ENCODE measurements at places on chromosomes 2 and 18. TPM values are rescaled to one million over a fixed set of nuclear protein-coding genes. Genes with fewer than 3 reads are reported as not detected.

DNA sequence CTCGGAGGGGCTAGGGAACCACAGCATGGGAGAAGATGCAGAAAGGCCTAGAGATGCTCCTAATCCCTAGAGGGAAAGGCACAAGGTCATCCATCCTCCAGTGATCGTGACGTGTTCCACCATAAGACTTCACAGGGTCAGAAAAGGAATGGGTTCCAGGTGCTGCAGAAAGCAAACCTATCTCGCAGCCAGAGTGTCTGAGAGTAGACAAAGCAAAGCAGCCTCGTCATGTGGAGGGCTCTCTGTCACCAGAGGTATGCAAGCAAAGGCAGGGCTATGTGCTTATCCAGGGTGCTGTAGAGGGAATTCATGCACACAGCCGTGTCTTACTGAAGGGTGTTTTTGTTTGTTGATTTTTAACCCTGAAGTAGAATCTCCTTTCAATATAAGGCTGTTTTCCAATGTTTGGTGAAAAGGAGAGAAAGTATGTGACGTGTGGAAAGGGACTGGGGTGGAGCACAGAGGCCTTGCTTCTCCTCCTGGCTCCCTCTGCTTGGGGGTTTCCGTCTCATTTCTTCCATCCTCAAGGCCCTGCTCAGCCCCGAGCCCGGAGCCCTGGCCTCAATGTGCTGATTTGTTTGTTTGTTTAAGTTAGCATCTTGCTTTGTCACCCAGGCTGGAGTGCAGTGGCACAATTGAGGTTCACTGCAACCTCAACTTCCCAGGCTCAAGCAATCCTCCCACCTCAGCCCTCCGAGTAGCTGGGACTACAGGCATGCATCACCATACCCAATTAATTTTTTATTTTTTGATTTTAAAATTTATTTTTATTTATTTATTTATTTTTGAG lies 3.0 kb downstream of the GPR55 start:
- no peak for DNase-seq

DNA sequence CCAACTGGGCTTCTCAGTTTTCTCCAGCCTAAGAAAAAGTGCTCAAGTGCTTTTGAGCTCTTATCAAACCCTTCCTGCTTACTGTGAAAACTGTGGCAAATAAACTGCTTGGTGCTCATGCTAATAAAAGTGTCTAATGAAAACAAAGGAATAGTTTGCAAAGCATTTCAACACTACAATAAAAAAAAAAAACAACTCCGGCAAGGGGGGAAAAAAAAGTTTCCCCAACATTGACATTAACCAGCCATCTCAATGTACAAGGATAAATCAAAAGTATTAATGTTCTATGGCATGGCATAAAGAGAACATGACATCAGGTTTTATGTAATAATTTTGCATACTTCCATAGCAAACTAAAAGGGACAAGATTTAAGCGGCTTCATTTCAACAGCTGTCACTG lies 14.7 kb upstream of the STPG4 start:
- no peak for DNase-seq

DNA sequence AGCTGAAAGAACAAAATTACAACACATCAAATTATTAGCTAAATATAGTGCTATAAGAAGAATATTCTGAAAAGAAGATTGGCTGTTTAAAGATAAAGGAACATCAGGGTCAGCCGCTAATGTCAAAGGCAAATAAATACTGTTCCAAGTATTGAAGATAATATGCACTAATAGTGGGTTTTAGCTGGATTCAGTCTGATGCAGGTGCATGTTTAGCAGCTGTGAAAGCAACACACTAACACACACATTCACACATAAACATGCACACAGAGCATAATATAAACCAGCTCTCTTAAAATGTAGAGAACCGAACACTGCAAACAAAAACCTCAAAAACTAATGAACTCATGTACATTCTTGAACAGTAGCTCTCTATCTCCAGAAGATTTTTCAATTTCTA lies 634.6 kb downstream of the ERBB4 start:
- no peak for DNase-seq

MDH1B gene
- total RNA-seq, result 1.1 TPM

DNA sequence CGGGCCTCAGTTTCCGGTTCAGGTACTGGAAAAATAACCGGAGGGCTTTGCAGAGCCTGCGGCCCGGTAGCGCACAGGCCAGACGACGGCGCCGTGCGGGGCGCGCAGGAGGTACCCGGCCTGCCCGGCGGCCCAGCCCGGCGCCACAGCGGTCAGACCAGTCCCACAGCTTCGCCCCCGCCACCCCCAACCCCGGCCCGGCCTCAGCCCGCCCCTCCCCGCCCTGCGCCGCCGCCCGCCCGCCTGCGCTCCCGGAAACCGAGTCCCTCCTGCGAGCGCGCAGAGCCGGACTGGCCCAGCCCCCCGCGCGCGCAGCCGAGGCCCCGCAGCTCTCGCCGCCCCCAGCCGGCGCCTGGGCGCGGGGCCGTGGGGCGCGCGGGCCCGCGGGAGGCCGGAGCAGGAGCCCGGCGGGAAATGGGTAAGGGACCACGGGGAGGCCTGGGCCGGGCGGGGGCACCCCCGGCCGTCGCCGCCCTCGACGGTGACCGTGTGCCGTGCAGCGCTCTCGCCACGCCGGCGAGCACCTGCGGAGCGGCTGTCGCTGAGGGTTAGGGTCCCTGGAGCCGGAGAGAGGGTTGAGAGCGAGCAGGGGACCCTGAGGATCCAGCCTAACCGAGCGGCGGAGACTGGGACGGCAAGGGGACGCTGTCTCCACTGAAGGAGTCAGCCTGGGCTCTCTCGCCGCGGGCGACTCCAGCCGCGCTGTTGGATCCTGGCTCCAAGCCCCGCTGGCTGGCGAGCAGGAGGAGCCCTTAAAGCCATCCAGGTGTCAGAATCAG lies 16.5 kb upstream of the PSD4 start:
- peak; percentile 62 for DNase-seq

- DNase-seq, result no peak
Observed at GRCh38 chr2:228681426-228681825, 499.9 kb upstream of the SPHKAP start.

NAT8 gene
- not detected for total RNA-seq

DNA sequence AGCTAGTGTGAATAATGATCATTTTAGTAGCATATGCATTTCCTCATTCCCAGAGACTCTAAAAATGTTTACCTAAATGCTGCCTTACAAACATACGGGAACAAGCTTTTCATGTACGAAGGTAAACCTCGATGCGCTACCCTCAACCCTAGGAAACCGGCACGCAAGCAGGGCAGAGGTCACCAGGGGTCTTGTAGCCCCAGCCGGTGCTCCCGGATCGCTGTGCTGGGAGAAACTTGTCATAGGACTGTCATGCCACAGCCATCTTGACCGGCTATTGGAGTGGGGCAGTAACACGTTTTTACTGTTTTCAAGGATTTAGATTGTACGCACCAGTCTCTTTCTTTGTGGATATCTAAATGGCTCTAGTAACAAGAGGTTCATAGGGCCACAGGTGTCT lies 34.8 kb upstream of the NFATC1 start:
- DNase-seq, result no peak

CHST9 gene
- 0.72 TPM for total RNA-seq

GRCh38 chr2:96344011-96344410 lies 8.4 kb downstream of the NCAPH start:
- no peak for DNase-seq

- DNase-seq, result peak; percentile 47
Observed at GRCh38 chr2:172234716-172235691, 132.3 kb upstream of the DLX2 start.

GRCh38 chr18:67805261-67805660 lies 288.7 kb upstream of the DSEL start:
- no peak for DNase-seq

GRCh38 chr2:22454826-22455485 lies 930.0 kb upstream of the KLHL29 start:
- DNase-seq, result no peak

DNA sequence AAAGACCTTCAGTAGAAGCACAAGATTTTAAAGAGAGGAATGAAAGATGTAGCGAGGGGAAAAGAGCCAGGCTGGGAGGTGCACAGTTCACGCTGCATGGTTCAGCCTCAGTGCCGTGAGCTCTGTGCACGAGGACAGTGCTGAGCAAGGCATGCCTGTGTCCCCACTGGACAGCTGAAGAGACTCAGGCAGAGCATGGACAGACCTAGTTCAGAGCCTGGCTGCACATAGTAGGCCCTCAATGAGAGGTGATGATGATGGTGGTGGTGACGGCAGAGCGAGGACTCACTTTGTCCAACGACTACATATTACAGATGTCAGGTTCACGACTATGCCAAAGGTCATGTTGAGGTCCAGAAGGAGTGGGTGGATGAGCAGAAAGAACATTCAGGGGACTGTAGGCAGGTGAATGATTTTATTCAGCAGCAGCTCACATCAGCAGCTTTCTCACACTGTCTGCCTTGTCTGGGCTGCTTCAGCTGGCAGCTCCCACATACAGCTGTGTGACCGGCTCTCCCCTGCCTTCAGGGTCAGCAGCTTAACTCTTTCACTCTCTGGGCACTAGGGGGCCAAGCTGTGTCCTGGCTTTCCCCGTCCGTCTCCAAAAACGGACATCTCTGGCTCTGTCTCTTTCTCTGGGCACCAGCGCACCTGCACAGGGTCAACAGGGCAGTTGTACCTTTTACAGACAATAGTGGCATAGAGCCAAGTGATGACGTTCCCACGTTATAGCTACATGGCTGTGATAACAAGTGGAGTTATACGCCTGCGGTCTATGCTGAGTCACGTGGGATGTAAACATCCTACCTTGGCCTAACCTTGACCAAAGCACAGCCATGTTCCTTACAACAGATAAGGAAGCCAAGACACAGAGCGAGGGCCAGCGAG lies 128.8 kb upstream of the MSH6 start:
- no peak for DNase-seq

OTOS gene
- total RNA-seq, result not detected

LDLRAD4 gene
- 46.6 TPM for total RNA-seq

POTEC gene
- total RNA-seq, result not detected

GRCh38 chr2:108412995-108413710 lies 35.4 kb downstream of the SULT1C4 start:
- no peak for DNase-seq

LIMS3 gene
- 2.4 TPM for total RNA-seq

DNA sequence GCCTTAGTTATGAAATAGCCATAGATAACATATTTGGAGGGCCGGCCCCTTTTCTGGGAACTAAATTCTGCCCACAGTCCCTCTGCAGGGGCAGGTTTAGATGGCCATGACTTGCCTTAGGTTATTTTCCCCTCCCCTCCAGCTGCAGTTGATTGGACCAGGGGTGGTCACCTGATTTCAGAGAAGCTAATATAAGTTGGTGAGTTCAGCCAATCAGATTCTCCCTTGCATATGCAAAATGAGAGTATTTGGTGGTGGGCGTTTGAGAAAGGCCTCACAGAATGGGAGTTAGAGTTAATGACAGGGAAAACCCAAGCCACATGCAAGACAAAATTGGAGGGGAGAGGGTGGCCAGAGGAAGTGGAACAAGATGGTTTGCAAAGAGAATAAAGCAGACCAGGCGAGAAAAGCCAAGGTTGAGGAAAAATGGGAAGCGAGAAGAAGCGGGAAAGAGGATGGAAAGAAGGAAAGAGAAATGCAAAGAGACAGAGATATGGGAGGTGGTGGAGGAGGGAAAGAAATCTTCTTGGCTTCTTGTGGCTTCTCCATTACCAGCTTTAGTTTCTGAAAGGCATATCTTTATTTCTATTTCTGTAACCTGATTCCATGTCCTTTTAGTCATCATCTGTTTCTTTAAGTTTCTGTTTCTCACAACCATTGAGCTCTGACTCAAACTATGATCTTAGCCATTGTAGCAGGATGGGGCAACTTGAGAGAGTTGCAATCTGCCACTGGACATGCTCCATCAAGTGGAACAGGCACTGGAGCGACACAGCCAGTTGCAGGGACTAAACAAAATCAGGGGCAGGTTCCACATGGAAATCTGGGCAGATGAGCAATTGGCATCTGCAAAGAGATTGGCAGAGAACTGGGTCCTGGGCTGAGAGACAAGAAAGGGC lies 108.1 kb upstream of the SIX3 start:
- DNase-seq, result no peak

- no peak for DNase-seq
Observed at GRCh38 chr2:128543646-128544045, 225.0 kb upstream of the HS6ST1 start.

- no peak for DNase-seq
Observed at GRCh38 chr2:108594982-108595464, 60.8 kb downstream of the LIMS1 start.

CD8B gene
- not detected for total RNA-seq

- no peak for DNase-seq
Observed at GRCh38 chr2:37005118-37005868, 39.0 kb upstream of the STRN start.

DNA sequence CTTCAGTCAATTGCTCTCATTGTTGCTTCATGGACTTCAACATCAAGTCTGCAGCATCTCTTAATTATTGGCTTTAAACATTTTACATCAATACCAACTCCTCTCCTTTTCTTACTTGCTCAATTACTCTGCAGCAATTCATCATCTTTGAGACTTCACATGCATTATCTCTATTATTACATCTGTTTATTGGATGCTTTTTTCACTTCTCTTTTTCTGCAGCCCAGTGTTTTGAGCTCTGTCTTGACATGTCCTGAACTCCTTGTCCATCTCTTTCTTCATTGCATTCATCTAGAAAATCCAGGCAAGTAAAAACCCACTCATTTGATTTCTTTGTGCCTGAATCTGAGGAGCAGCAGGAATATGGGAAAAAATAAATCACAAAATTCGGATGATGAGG lies 647.9 kb downstream of the PLCL1 start:
- DNase-seq, result no peak

GRCh38 chr2:73043929-73044832 lies 27.3 kb downstream of the SFXN5 start:
- no peak for DNase-seq

CD8B2 gene
- total RNA-seq, result not detected

GRCh38 chr18:7172611-7173010 lies 55.0 kb upstream of the LAMA1 start:
- no peak for DNase-seq

DNA sequence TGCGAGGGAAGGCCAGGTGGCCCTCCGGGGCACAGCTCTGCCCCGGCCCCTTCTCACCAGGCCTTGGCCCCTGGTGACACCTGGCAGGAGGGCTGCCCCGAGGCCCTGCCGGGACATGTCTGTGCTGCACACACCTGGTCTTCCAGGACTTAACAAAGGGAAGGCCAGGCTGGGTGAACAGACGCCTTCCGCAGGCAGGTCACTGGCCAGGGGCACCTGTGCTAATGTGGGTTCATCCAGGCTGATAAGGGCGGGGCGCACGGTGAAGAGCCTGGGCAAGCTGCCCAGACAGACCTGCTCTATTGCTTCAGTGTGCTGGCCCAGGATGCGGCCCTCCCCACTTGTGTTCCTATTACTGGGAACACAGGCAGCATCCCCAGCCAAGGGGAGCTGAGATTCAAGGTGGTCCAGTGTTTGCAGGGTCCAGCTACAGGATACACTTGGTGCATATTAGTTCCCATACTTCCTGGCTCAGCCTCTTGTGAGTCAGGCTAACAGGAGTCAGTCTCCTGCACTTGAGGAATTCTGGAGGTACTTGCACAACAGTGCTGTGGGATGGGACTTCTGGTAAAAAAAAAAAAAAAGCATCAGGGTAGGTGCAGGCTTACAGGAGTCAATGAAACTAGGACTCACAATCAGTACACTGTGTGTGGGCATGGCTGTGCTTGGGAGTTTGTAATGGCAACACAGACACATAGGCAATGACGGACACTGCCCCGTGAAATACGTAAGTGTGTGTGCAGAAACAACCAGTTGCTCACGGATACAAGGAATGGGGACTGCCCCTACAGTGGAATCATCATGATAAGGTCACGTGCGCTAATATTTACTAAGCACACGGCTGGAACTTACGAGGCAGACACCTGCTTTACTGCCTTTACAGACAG lies 261.4 kb downstream of the TWIST2 start:
- no peak for DNase-seq

Measured in right cardiac atrium (tissue), 5 donors.